ENCODE measurements at places on chromosomes 12 and 14.

- no peak for DNase-seq
Measured at GRCh38 chr14:36452860-36453259, 67.2 kb downstream of the NKX2-1 start.

- no peak for DNase-seq
Measured at GRCh38 chr12:96995861-96996260, 88.8 kb downstream of the NEDD1 start.

GRCh38 chr12:125996443-125996842, 931.2 kb downstream of the AACS start:
- DNase-seq = no peak

DNA sequence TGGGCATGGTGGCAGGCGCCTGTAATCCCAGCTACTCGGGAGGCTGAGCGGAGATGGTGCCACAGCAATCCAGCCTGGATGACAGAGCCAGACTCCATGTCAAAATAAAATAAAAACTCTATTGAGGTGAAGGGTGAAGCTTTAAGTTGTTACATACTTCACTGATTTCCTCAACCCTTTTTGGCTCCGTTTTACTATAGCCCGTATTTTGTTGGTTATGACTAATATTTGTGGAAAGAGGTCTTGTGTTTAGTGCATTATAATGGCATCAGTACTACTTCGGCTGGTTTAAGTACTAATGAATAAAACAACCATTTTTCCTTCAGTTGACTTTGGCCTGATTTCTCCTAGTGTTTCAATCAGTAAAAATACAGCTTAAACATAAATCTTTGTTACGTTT, 27.0 kb upstream of the SLC2A14 start:
- no peak for DNase-seq

Data from aorta (tissue), 5 donors.